ENCODE measurements at places on chromosomes 11 and 22. TPM values are rescaled to one million over a fixed set of nuclear protein-coding genes. Genes with fewer than 3 reads are reported as not detected.

MUC6 gene
- 0.25 TPM for polyA plus RNA-seq

MMP3 gene
- not detected for polyA plus RNA-seq

CCDC73 gene
- polyA plus RNA-seq: 0.05 TPM

CARD10 gene
- 10.8 TPM for polyA plus RNA-seq

PYGM gene
- polyA plus RNA-seq: 294 TPM

CCDC87 gene
- 0.06 TPM for polyA plus RNA-seq

RTN4R gene
- 19.9 TPM for polyA plus RNA-seq

RRAS2 gene
- polyA plus RNA-seq: 46.6 TPM

SAA4 gene
- polyA plus RNA-seq: not detected

FAM227A gene
- 1.1 TPM for polyA plus RNA-seq

NAALAD2 gene
- polyA plus RNA-seq: 5.2 TPM

SAA2 gene
- not detected for polyA plus RNA-seq

MYOD1 gene
- 71.6 TPM for polyA plus RNA-seq

SPATA19 gene
- polyA plus RNA-seq: not detected

PLAAT4 gene
- polyA plus RNA-seq: 2.9 TPM

MS4A6A gene
- 17.6 TPM for polyA plus RNA-seq

EFEMP2 gene
- polyA plus RNA-seq: 82.6 TPM

PAMR1 gene
- 12.1 TPM for polyA plus RNA-seq

SLC29A2 gene
- 32.1 TPM for polyA plus RNA-seq

MISFA gene
- polyA plus RNA-seq: 5.9 TPM

MMP7 gene
- not detected for polyA plus RNA-seq

OR6T1 gene
- polyA plus RNA-seq: not detected

SFI1 gene
- polyA plus RNA-seq: 9.6 TPM

CNGA4 gene
- polyA plus RNA-seq: 0.15 TPM

ZNF70 gene
- 5.0 TPM for polyA plus RNA-seq

OR8G1 gene
- polyA plus RNA-seq: not detected

MRGPRE gene
- not detected for polyA plus RNA-seq

IFITM2 gene
- 47.5 TPM for polyA plus RNA-seq

CNTN5 gene
- polyA plus RNA-seq: 4.2 TPM

CSRP3 gene
- 816 TPM for polyA plus RNA-seq

OR9Q2 gene
- polyA plus RNA-seq: not detected

KRTAP5-8 gene
- not detected for polyA plus RNA-seq
